ENCODE measurements at places on chromosomes 5 and 9.

- no peaks in the 10 kb centered on the region for H3K27me3 ChIP-seq
- H3K4me3 ChIP-seq: no peak overlapping the region
- H3K4me1 ChIP-seq: no peaks in the 10 kb centered on the region
These were observed 147.4 kb downstream of the AGTPBP1 start for GRCh38 chr9:85594316-85594715.

DNA sequence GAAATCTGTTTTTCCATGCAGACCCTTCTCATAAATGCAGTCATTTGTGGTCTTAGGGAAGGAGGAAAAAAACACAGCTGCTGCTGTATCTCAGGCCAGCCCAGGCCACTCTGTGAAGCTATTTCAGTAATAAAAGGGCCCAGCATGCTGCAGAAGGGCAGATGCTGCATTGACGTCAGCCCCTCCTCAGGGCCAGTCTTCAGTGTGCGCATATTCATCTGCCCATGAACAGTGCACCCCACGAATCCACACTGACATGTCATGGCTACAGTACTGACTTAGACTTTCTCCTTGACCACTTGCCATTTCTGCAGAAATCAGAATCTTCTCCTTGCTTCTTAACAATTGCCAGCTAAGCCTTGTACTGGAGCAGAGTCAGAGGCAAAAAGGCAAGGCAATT lies 304.7 kb downstream of the GABRG2 start:
- H3K4me1 ChIP-seq: no peaks in the 10 kb centered on the region
- H3K36me3 ChIP-seq: no peaks in the 10 kb centered on the region
- H3K27ac ChIP-seq: no peak overlapping the region
- H3K27me3 ChIP-seq: no peaks in the 10 kb centered on the region
- no peak for DNase-seq

- no peak for DNase-seq
- H3K36me3 ChIP-seq: no peaks in the 10 kb centered on the region
- no peak overlapping the region for H3K4me3 ChIP-seq
These were observed 37.4 kb downstream of the KCNIP1 start for GRCh38 chr5:170541146-170541769.

DNA sequence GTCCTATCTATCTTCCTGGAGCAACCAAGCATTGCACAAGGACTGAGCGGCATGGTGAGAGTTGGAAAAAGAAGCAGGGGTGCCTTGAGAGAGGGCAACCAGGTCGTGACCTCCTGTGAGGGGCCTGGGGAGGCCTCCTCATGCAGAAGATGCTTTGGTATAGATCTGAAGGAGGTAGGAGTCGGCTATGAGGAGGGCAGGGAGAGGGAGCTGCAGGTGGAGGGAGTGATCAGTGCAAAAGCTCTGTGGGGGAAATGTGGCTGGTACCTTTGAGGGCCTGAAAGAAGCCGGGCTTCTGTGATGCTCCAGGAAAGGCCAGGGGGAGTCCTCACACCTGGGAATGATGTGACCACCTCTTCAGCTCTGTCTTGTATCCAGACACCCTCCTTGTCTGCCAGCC lies 3.6 kb upstream of the SLC25A48 start:
- no peak for DNase-seq
- no peaks in the 10 kb centered on the region for H3K4me1 ChIP-seq
- no peak overlapping the region for H3K4me3 ChIP-seq
- H3K36me3 ChIP-seq: no peaks in the 10 kb centered on the region
- H3K27ac ChIP-seq: no peak overlapping the region
